Stimulated activated CD4-positive, alpha-beta T cell treated with anti-CD3 and anti-CD28 coated beads, Interleukin-1b, Interleukin-23, amount 100 ng/mL, for 1 hour (primary cell): ENCODE measurements at places on chromosomes 1 and 21.

DNA sequence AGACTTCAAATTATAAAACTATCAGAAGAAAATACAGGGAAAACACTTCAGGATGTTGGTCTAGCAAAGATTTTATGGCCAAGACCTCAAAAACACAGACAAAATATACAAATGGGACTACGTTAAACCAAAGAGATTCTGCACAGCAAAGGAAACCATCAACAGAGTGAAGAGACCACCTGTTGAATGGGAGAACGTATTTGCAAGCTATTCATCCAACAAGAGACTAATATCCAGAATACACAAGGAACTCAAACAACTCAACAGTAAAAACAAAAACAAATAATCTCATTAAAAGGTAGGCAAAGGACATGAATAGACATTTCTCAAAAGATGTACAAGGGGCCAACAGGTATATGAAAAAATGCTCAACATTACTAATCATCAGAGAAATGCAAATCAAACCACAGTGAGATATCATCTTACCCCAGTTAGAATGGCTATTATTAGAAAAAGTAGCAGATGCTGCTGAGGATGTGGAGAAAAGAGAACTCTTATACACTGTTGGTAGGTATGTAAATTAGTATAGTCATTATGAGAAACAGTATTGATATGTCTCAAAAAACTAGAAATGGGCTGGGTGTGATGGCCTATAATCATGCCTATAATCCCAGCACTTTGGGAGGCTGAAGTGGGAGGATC lies 112.6 kb downstream of the LRIG2 start:
- no peak for DNase-seq

DNA sequence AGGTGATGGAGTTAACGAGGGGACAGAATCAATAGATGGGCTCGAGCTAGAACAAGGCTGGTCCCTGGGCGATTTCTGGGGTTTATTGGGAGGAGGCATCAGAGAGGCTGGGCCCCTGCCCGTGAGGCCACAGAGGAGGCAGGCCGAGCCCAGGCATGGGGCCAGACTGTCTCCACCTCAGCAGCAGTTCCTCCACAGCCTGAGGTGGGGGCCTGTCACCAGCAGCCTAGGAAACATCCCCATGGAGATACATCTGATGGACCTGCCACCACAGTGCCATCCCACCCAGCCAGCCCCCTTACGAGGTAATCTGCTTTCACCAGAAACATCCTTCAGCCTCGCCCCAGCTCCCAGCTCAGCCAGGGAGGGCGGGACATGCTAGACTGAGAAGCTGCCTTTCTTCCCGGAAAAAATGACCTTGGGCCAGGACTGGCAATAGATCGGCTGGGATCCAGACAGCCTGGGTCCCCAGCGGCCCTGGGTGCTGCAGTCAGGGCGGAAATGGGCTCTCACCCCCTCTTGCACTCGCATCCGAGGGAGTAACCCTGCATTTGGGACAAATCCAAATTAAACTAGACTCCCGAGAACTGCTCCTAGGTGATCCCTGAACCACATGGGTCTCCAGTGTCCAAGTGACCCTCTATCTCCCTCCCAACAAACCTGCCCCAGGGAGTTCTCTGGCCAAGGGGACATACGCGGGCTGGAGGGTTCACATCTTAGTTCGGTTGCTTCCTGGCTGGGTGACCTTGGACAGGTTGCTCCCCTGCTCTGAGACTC lies 10.0 kb upstream of the EPHA8 start:
- DNase-seq: no peak

- DNase-seq: no peak
These were observed 58.7 kb upstream of the RGS1 start for GRCh38 chr1:192516776-192517297.

GRCh38 chr1:222117809-222118208 lies 375.9 kb upstream of the DUSP10 start:
- DNase-seq: no peak

DNA sequence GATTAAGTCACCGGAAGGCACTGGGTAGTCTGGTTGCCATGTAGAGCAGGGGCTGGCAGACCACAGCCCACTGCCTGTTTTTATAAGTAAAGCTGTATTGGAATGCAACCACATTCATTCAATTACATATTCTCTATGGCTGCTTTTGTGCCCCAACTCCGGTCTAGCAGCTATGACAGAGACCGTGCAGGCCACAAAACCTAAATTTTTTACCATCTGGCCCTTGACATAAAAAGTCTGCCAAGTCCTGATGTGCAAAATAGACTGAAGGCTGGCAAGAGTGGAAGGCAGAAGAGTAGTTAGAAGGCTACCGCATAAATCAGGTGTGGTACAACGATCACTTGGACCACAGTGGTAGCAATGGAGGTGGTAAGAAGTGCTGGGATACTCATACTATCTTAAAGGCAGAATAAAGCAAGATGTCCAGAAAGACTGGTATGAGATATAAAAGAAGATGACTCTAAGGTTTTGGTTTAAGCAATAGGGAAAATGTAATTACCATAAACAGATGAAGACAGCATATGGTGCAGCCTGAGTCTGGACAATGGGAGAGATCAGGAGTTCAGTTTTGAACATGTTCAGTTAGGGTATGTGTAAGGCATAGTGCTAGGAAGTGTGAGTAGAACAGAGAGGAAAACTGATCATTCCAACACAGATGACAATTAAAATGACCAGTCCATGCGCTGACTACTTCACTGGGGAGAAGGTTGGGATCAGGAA lies 37.2 kb downstream of the EGLN1 start:
- no peak for DNase-seq

DNA sequence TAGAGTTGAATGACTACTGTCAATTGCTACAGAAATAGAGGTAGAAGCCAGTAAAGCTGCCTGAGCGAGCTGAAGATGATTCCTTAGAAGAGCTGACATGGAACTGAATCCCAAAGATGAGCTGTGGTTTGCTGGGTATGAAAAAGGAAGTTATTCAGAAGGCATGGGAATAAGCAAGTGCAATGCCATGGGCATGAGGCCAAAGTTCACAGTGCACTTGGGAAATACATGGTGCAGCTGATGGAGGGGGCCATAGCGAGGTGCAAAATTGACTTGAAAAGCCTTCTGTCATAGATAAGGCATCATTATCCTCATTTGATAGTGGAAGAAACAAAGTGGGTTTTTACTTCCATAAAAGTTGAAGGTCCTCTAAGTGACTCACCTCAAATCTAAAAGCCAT lies 88.6 kb downstream of the NEK7 start:
- no peak for DNase-seq

DNA sequence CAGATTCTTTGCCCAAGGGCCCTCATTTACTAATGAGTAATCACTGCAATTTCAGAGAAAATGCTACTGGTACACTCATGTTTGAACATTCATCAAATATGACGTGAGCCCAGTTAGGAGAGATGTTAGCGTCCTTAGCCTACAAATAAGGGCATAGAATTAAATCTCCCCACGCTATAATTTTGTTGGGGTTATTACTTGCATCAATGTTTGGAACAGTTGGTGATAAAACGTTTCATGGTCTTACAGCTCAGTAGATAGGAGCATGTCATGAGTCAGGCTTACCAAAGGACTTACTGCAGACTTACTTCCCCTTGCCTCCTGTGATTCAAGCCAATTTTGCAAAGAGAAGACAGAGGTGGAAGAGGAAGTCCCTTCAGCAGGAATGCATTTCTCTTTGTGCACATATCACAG lies 304.0 kb downstream of the KIF26B start:
- DNase-seq: no peak

DNA sequence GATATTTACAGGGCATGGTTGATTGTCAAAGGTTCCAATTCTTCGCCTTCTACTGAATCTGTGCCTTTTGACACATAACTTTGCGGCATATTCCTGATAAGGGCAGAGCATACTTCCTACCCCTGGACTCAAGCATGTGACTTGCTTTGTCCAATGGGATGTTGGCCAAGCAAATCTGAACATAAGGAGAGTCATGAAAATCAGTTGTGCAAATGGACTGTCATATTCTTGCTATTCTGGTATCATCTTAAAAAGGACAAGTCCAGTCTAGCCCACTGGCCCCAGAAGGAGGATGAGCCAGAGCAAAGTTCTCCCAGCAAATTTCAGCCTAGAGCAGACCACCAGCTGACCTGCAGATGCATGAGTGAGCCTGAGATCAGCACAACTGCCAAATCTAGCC lies 41.0 kb upstream of the MUTYH start:
- DNase-seq: no peak

DNA sequence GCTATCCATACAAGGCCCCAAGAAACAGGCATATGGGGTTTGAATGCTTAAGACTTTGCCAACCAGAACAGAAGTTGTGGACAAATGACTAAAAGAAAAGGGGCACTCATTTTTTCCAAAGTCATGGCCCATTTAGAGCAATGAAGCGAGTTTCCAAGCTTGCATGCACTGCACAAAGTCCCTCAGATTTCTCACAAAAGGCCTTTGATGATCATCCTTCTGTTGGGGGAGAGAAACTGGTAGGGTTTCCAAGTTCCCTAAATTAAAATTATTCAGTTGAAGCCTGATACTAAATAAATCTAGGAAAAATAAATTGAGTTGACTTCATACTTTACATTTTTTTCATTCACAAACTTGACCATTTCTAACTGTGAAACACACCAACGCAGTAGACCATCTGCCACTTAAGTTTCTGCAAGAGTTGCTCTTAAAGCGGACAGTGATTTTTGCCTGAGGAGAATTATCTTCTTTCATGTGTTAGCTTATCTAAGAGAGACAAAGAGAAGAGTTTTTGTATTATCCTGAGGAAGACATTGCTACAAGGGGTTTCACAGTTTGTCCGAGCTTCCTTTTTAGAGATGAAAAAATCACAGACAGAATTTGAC lies 139.2 kb downstream of the SEC16B start:
- DNase-seq: no peak

GRCh38 chr1:13576926-13577325 lies 6.7 kb upstream of the PDPN start:
- no peak for DNase-seq

DNA sequence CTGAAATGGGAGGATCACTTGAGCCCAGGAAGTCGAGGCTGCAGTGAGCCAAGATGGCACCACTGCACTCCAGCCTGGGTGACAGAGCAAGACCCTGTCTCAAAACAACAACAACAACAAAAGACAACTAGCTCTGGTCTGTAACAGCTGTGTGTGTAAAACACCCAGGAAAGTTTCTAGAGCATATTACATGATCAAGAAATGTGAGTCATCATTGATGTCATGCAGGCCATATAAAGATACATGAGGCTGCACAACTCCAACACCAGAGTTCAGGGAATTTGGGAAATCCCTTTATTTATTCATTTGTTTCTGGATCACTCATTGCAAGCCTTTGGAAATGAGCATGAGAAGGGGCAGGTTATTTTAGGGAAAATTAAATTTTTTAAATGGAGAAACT lies 50.3 kb upstream of the CTPS1 start:
- no peak for DNase-seq

DNA sequence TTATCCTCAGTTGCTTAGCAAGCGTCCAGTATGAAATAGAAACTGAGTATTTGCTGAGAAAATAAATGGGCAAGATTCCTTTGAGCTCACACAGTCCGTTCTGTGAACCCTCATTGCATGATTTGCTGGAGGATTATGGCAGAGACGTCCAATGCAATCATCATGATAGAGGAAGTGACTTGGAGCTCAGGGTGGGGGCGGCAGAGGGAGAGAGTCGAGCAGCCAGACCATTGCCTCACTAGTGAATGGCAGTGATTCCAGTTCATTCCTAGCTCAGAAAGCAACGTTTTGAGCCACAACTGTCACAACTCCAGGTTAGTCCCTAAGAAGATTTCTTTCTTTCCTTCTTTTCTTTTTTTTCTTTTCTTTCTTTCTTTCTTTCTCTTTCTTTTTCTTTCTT lies 27.5 kb upstream of the COL9A2 start:
- no peak for DNase-seq

DNA sequence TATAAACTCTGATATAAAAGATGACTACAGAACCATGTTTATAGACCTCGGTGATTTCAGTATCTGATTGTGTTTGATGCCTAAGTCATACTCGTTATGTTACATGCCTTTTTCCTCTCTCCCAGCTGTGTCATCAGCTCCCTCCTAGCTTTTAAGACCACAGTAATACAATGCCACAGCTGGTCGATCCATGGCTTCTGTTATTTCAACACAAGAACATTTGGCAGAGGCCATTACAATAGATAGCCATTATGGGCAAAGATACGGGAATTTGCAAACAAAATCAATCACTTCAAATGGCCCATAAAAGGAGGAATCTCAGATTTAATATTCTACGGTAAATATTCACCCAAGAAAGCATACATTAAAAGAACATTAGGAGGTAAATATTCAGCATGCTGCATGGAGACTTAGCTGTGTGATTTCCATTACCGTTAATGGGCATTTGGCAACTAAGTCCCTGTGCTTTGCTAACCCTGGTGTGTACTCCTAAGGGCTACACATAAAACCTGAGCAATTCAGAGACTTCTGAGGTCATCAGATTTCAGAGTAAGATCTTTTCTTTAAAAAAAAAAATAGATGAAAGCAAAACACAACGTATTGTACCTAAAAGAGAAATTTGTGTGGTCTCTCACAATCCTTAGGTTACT lies 153.4 kb downstream of the PIGK start:
- no peak for DNase-seq

GRCh38 chr1:151583796-151584195 lies 28.1 kb upstream of the SNX27 start:
- DNase-seq: no peak

DNA sequence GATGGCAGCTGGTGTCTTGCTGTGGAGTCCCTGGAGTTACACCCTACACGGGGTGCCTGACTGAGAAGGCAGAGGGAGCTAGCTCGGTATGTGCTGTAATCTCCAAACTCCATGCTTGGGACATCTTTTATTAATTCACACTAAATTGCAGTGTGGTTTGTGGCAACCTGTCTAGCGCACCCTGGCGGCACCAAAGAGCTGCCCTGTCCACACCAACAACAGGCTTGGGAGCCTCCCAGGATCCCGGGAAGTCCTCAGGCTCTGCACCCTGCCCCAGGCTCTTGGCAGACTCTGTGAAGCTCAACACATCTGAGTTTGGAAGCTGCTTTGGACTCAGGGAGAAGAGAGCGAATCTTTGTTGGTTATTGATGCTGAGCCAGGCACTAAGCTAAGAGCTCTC lies 138.9 kb downstream of the IGSF21 start:
- no peak for DNase-seq

DNA sequence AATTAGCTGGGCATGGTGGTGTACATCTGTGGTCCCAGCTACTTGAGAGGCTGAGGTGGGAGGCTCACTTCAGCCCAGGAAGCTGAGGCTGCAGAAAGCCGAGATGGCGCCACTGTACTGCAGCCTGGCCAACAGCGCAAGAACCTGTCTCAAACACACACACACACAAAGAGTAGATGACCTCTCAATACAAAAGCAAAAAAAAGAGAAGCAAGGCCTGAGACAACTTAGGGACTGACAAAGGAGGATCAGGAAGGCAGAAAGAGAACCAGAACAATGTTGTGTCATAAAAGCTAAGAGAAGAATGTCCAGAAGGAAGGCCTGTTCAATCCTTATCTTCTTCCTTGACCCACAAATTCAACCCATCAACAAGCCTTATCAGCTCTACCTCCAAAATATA lies 18.5 kb downstream of the WASF2 start:
- DNase-seq: no peak
